ENCODE measurements at places on chromosomes 2 and 18.

DNA sequence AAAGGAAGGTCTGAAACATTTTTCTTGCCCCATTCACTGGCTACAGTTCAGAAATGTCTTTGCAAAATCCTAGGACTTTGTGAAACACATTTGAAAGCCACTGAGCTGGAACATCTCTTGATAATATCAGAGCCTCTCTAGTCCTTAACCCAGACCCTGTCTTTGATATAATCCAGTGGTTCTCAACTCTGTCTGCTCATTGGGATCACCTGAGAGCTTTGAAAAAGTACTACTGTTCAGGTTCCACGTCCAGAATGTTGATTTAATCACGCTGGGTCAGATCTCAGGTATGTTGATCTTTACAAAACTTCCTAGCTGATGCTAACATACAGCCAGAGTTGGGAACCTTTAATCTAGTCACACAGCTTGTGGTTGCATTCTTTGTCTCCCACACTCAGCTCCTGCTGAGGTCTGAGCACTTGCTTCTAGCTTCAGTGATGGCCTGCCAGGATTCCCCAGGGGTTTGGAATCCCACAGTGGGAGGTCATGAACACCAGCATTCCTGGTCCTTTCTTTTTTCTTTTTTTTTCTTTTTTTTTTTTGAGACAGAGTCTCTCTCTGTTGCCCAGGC lies 262.7 kb downstream of the SETBP1 start:
- no peak for DNase-seq

DNA sequence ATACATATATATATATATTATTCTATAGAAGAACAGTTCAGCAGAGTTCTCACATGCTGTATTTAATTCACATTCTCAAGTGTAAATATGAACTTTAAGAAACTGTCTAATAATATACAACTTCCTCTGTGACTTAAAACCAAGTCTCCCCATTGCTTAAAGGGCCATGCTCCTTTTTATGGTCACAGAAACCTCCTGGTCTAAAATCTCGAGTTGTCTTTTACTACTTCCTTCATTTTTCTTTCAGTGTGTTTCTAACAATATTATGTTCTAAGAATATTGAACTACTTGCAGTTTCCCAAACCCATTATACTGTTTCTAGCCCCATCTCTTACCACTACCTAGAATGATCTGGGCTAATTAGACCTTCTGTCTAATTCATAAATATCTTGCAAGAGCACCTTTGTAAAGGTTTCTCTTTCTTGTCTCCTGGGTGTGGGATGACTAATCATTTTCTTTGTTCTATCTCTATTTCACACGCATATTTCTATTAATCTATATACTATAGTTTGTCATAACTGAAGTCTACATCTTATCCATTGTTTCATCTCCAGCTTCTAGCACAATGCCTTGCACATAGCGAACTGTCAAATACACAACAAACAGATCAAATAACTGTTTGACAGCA lies 48.8 kb downstream of the ERBB4 start:
- no peak for DNase-seq

DNA sequence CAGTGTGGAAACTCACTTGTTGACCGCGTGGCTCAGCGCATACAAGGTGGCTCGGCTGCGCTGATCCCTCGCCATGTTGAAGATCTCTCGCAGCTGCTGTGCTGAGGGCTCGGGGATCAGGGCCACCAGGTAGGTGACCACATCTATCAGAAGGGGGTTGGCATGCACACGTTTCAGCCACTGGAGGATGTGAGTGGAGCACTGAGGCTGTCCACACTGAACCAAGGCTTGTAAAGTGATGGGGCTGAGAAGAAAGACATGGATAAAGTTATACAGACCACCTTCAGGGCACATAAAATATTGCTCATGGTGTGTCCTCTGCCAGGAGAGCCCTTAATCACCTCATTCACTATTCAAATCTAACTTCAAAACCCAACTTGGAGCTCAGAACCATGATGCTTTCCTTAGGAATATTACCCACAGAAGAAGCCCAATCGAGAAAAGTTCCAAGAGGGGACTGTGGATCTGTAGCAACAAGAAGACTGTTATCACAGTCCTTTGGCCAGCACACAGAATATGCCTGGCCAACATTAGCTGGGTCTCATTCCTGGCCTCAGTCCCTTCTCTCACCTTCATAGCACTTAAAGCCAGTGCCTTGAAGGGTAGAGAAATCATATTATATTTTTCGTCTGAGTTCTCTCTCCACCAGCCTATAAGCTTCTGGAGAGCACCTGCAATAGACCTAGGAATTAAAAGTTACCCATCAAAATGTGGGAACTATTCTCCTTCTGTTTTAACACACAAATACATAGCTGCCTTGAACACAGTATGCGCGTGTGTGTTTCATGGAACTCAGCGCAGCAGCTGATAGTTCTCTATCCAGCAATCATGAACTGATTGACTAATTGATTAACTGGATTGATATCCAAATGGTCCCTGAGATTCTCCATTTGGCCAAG lies 11.3 kb downstream of the APOB start:
- no peak for DNase-seq

GRCh38 chr2:114010001-114010400 lies 120.1 kb downstream of the ACTR3 start:
- no peak for DNase-seq

DNA sequence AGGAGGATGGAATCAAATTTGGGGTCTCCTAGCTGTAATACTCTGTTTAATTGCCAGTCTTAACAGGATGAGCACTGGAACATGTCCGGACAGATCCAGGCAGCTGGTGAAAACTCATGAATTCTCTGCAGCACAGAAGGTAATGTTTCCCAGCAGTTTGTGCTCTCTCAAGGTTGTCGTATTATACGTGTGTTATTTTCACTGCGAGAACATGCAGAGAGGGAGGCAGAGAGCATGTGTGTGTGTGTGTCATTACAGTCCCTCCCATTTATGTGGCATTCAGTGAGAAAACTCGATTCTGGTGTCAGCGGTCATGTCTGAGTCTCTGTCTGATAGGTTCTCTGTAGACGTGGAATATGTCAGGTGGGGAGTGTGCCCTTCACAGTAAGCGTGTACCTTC lies 150.2 kb upstream of the POU3F3 start:
- DNase-seq: no peak

DNA sequence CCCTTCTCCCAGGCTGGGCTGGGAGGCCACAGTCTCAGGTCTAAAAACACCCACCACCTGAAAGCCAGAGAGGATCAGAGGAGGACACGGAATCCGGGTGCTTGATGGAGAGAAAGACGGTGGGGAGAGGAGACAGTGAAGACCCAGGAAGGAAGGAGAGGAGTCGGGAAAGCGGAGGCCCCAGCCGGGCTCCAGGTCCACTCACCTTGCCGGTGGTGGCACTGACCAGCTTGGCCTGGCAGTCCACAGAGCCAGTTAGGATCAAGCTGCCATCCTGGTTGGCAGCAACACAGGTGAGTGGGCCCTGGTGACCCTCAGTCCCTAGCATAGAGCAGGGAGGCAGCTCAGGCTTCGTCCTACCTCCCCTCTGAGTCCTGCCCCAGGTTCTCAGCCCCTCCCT lies 4.3 kb downstream of the AAMP start:
- no peak for DNase-seq

DNA sequence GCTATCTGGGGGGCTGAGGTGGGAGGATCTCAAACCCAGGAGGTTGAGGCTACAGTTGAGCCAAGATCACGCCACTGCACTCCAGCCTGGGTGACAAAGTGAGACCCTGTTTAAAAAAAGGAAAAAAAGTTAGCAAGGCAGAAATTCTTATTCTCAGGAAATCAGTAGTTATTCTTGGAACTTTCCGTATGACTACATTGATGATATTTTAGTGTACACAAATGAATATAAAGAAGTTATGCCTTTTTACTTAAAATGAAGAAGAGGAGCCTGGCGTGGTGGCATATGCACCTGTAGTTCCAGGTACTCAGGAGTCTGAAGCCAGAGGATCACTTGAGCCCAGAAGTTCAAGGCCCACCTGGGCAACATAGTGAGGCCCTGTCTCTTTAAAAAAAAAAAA lies 7.4 kb downstream of the SPDYA start:
- no peak for DNase-seq

- DNase-seq: no peak
Observed at GRCh38 chr2:72415781-72416475, 268.3 kb upstream of the CYP26B1 start.

DNA sequence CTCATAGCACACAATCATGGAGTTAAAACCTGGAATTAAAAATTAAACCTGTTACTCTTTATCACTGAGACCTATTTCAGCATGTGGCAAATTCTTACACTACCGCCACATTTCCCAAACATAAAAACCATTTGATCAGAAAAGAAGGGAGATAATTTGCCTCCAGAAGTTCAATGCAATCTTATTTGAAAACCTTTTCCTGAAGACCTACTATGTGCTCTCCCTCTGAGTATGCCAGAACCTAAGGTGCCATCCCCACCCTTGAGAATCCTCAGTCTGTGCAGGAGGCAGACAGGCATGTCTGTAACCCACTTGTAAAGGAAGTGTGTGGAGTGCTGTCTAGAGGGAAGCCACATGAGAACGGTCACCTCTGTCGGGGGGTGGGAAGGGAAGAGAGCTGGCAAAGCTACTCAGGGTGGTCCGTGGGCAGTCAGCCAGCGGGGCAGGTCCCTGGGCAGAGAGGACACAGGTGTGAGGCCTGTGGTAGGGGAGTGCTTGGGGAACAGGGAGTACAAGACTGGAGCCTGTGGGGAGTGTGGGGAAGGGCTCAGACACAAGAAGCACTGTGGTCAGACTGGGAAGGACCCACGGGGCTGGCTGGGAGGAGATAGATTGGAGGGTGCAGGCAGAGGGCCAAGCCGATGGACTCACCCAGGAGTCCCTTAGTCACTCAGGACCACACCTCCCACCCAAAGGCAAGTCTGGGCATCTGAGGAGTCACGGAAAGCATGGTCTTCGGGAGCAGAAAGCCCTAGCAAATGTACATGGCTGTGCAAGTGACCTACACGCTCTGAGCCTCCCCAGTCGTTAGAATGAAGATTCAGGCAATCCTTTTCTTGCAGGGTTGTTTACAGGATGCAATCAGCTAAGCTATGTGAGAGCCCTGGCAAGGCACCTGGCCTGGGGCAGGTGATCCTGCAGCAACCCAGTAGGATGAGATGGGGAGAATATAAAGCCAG lies 22.8 kb downstream of the CRACDL start:
- DNase-seq: no peak

- no peak for DNase-seq
Observed at GRCh38 chr18:76571689-76572088, 76.6 kb upstream of the ZNF516 start.

GRCh38 chr2:105782646-105783045 lies 37.9 kb downstream of the NCK2 start:
- DNase-seq: no peak

DNA sequence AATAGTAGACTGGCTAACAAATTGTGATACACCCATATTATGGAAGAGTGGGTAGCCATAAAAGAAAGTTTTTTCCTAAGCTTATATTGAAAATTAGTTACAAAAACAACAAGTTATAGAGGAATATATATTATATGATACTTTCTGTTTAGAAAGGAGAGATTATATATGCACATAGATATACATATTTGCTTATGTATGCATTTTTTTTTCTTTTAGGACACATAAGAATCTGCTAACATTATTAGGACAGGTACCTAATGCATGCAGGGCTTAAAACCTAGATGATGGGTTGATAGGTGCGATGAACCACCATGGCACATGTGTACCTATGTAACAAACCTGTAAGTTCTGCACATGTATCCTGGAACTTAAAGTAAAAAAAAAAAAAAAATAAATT lies 179.6 kb upstream of the KCNJ3 start:
- no peak for DNase-seq

DNA sequence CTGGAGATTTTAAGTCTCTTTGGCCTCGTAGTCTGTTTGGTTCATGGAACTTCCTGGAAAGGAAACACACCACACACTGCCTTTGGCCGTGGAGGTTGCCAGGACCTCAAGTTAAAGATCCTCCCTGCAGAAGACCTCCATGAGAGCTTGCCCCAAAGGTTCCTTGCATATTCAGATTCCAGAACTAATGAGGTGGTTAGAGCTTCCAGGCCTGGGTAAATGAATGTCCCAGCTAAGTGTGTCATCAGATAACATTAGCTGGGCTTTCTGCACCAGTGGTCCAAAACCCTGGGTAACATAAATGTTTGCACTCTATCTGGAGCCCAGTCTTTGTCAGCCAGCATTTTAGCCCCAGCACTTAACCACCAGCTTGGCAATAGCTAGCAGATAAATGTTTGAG lies 122.1 kb upstream of the EML6 start:
- DNase-seq: no peak

GRCh38 chr2:439556-440402 lies 151.9 kb upstream of the ALKAL2 start:
- no peak for DNase-seq

- DNase-seq: no peak
Observed at GRCh38 chr2:190315273-190315672, 4.4 kb downstream of the HIBCH start.

DNA sequence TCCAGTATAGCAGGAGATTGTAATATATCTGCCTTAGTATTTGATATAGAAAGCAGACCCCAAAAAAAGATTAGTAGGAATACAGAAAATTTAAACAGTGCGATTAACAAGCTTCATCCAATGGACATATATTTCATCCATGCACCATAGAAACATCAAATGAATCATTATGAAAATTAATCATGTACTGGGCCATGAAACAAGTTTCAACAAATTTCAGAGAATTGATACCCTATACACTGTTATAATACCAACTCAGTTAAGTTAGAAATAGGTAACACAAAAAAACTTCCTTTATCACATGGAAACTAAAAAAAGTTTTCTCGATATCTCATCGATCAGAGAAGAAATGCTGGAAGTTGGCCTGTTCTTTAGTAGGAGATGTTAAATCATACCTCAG lies 192.1 kb upstream of the STON1 start:
- DNase-seq: no peak

GRCh38 chr2:217206016-217206725 lies 346.3 kb upstream of the TNP1 start:
- DNase-seq: no peak

- DNase-seq: no peak
Observed at GRCh38 chr2:240948086-240948485, 42.0 kb downstream of the CROCC2 start.

GRCh38 chr18:58481321-58482180 lies 147.3 kb downstream of the ALPK2 start:
- no peak for DNase-seq

GRCh38 chr2:200968162-200968561 lies 4.7 kb upstream of the ORC2 start:
- no peak for DNase-seq
